Esophagus squamous epithelium (tissue), 5 donors: ENCODE measurements at places on chromosomes 3 and 15.

DNA sequence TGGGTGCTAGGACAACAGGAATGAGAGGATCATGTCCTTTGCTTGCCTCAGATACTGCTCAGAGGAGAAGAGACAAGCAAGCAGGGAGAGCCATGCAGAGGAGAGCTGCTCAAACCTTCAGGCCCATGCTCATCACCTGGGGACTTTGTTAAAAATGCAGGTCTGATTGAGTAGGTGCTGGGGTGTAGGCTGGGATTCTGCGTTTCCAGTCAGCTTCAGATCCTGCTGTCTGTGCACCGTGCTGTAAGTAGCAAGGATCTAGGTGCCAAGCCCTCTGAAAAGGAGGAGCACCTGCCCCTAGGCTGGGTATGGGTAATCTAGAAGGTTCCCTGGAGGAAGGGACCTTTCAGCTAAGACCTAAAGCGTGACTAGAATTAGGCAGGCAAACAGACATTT lies 7.3 kb downstream of the FLNB start:
- DNase-seq, result no peak

GRCh38 chr15:75198560-75199356 lies 2.9 kb upstream of the C15orf39 start:
- no peak for DNase-seq

GRCh38 chr3:99562138-99562537 lies 76.3 kb upstream of the COL8A1 start:
- no peak for DNase-seq

DNA sequence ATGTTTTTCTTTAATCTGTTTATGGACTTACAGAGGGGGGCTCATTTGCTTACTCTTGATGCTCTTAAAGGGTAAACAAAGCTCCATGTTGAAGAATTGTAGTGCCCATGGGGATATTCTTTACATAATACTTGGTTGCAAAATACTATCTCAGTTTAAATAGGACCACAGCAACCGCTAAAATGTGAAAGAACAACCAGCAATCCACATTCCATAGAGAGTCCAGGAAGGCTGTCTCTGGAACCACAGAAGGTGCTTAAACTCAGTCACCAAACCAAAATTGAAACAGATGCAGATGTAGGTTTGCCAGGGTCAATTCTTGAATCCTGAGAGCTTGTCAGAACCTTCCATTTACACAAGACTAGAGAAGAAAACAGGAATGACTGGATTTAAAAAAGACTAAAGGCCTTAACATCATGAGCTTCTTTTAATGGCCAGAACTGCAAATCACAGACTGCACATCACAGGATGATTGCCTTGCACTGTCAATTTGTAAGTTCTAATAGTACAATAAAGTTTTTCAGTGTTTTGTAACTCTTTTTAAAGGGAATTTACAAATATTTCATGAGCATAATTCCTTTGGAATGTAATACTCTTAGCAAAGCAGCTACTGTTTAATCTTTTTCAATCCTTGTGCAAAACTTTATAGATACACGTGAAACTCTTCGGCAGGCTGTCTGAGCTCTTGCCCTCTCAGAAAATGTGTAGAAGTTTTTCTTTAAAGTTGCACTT lies 661.6 kb downstream of the SI start:
- DNase-seq, result no peak

- DNase-seq, result no peak
Measured at GRCh38 chr3:94645790-94646189, 582.9 kb downstream of the NSUN3 start.

GRCh38 chr3:25604107-25604805 lies 60.5 kb downstream of the TOP2B start:
- no peak for DNase-seq

DNA sequence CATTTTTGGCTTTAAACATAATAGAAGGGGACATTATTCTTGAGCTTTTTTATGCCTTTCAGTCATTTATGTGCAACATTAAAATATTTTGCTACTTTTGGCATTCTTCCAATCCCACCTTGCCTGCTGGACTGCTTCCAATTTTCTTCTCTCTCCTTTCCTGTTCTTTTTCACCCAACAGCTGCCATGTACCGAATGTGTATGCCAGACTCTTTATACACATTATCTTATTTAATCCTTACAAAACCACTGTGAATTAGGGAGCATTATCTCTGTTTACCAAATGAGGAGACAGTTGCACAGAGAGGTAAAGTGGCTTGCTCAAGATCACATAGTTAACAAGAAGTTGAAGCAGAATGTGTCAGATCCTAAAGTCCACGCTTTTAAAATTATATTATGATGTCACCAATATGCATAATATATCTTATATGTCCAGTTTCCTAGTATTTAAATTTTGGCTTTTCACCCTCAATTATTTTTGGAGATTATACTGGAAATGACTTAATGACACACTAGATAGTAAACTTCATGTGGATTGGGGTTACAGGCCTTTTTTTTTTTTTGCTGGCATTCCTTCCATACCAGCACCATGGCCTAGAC lies 231.5 kb downstream of the THRB start:
- no peak for DNase-seq

GRCh38 chr3:38100498-38100897 lies 36.4 kb downstream of the ACAA1 start:
- DNase-seq, result no peak

DNA sequence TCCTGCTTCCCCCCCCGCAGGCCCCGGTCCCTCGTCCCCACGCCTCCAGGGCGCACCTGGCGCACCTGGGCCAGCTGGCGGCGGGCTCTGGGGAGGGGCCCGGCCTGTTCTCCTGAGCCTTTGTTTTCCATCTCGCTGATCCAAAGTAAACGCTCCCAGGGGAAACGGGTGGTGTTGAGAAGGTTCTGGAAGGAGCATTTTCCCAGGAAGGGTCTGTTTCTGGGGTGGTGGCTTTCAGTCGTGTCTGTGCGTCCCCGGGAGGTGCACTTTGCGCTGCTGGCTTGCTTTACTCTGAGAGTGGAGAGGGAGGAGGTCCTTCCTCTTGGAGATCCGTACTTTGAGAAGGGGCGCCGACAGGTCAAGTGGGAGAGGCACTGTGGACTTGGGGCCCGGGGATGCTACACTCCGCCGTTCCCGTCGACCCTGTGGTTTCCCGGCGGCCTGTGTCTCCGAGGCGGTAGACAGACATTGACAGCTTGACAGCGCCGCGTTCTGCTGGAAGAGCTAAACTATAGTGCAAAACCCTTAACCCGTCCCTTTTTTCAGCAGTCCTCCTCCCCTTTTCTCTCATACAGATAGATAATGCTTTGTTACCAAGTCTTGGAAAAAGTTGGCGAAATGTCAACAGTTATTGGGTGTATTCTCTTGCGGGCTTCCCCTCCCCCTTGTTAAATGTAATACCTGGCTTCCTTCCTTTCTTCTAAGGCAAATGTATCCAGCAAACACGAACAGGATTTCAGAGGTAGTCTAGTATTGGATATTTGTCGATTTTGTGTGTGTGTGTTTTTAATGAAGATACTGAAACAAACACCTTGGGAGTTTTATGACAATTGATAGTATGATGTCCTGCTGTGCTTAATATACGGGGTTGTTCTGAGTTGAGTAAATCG lies 6.5 kb downstream of the TPM1 start:
- no peak for DNase-seq

GRCh38 chr3:23283625-23284024 lies 80.5 kb downstream of the UBE2E2 start:
- no peak for DNase-seq

DNA sequence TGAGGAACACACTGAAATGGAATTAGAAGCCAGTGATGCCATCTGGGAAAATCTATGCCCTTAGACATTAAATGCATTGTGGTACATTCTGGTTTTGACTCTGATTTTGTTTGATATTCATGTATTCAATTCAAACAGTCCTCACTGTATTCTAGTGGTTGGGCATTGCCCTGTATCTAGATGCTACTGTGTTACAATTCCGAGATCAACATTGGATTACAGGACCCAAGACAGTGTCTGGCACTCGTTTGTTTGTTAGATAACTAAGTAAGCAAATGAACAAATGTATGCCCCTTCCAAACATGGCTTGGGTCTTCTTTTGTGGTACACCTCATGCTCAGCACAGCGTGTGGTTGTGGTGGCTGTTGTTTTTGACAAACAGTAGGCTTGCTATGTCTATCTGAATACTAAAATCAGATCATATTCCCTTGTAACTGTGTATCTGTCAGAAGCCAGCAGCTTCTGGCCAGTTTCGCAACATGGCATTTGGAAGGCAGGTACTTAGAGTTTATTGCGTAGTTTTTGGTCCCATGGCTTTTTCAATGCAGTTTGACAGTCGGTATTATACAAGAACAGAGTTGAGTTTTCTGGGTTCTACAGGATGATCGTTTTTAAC lies 5.7 kb downstream of the FILIP1L start:
- DNase-seq, result no peak

DNA sequence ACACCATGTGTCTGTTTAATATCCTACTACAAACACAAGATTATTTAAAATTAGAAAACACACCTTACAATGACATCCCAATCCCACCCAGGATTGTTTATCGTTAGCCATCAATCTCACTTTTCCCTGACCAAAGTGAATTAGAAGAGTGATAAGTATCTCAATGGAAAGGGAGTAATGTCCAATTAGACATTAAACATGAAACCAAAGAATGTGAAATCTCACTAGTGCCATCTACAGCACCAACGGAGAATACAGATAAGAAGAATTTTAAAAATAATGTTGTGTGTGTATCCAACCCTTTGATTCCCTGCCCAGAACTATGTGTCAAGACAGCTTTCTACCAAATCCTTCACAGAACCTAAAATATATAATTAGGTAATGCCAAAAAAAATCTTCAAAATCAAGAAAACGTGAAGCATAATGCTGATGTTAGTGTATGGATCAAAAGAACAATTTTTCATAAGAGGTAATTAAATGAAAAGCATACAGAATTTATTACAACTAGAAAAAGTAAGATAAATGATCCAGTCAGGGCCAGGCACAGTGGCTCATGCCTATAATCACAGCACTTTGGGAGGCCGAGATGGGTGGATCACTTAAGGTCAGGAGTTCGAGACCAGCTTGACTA lies 64.2 kb downstream of the SCAPER start:
- DNase-seq, result no peak

GRCh38 chr15:52728899-52729298 lies 49.7 kb upstream of the ATOSA start:
- no peak for DNase-seq

GRCh38 chr3:174023421-174023820 lies 625.9 kb downstream of the NLGN1 start:
- no peak for DNase-seq

- DNase-seq, result no peak
Measured at GRCh38 chr15:96849271-96849900, 518.9 kb downstream of the NR2F2 start.

- no peak for DNase-seq
Measured at GRCh38 chr15:56341201-56341600, 24.0 kb upstream of the TEX9 start.

DNA sequence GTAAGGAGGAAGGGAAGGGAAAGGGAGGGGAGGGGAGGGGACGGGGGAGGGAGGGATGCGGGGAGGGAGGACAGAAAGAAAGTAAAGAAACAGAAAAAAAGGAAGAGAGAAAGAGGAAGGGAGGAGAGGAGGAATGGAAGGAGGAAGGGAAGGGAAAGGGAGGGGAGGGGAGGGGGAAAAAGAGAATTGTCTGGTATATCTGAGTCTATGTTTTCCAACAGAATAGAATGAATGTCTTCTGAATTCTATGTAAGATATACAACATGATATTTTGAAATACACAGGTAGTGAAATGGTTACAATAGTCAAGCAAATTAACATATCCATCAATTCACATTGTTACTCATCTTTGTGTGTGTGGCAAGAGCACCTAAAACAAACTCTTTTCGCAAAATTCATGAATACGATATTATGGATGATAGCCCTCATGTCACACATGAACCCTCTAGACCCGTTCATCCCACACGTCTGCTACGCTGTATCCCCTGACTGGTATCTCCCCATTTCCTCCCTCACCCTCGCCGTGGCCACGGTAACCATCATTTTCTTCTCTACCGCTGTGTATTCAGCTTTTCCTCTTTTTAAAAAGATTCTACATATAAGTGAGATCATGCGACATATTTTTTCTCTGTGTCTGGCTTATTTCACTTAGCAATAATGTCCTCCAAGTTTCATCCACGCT lies 168.9 kb downstream of the XXYLT1 start:
- DNase-seq, result no peak

DNA sequence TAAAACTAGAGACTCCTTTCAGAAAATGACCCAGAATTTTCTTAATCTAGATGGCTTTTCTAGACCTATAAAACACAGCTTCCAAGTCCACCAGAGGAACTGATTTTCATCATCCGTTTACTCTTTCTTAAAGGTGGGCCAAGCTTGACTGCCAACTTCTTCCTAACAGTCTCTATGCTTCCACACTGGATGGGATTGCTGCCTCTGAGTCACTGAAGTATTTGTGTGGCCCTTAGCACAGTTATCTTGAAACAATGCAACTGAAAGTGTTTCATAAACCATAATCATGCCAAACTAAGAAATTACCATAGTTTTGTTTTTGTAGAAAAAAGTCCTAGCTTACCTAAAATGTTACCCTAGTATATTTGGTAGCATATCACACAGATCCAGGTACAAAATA lies 985.7 kb downstream of the TUSC7 start:
- no peak for DNase-seq

DNA sequence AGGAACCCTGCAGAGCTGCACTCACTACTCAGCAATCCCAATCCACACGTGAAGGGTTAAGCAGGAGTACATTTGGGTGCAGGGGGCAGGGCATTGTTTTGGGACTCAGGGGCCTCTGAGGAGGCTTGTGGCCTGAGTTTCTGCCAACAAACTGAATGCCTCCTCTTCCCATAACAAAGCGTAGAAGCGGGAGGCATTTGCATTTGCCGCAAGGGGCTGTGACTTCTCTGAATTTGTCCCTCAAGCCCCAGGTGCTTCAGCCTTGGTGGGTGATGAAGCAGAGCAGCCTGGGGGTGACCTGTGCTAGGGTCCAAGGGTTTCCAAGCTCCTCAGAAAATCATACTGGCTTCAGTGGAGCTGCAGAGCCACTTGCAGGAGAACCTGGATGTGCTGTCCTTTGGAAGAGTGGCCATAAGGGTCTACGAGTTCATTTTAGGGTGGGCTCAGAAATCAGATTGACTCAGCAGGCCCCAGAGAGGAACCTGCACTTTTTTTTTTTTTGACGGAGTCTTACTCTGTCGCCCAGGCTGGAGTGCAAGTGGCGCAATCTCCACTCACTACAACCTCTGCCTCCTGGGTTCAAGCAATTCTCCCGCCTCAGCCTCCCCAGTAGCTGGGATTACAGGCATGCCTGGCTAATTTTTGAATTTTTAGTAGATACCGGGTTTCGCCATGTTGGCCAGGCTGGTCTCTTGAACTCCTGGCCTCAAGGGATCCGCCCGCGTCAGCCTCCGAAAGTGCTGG lies 1.4 kb upstream of the RPSA start:
- DNase-seq, result no peak

DNA sequence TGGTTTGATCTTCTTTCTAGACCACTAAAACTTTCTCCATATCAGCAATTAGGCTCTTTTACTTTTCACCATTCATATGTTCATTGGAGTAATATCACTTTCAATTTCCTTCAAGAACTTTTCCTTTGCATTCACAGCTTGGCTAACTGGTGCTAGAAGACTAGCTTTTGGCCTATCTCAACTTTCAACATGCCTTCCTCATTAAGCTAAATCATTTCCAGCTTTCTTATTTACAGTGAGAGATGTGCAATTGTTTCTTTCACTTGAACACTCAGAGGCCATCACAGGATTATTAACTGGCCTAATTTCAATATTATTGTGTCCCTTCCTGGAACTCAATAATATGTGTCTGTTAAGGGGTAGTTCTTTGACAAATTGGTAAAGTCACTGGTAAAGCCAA lies 42.8 kb upstream of the PLOD2 start:
- DNase-seq, result no peak

- DNase-seq, result no peak
Measured at GRCh38 chr3:117084277-117084676, 374.7 kb downstream of the TUSC7 start.
